GM23248 (cell line): ENCODE measurements at places on chromosomes 13 and 19.
A peak's percentile ranks its signal among the peaks of the same experiment; 100 is the strongest.

DNA sequence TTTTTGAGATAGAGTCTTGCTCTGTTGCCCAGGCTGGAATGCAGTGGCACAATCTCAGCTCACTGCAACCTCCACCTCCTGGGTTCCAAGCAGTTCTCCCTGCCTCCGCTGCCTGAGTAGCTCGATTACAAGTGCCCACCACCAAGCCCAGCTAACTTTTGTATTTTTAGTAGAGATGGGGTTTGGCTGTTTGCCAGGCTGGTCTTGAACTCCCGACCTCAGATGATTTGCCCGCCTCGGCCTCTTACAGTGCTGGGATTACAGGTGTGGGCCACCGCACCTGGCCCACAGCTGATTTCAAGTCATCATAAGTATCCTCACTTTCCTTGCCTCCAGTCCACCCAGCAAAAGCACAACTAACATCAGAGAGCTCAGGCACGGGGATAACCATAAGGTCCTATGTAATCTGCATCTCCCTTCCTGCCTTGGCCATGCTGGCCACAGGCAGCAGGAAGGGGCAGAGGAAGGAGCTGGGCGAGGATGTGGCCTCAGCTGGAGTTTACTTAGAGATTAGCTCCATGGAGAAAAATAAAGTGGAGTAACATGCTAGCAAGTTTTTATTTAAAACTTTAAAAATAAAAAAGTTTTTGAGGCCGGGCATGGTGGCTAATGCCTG is 22.9 kb upstream of the ADGRE1 start:
- DNase-seq: no peak

- peak; percentile 80 for DNase-seq
These were observed 2.1 kb upstream of the PCDH8 start for GRCh38 chr13:52850396-52851136.

DNA sequence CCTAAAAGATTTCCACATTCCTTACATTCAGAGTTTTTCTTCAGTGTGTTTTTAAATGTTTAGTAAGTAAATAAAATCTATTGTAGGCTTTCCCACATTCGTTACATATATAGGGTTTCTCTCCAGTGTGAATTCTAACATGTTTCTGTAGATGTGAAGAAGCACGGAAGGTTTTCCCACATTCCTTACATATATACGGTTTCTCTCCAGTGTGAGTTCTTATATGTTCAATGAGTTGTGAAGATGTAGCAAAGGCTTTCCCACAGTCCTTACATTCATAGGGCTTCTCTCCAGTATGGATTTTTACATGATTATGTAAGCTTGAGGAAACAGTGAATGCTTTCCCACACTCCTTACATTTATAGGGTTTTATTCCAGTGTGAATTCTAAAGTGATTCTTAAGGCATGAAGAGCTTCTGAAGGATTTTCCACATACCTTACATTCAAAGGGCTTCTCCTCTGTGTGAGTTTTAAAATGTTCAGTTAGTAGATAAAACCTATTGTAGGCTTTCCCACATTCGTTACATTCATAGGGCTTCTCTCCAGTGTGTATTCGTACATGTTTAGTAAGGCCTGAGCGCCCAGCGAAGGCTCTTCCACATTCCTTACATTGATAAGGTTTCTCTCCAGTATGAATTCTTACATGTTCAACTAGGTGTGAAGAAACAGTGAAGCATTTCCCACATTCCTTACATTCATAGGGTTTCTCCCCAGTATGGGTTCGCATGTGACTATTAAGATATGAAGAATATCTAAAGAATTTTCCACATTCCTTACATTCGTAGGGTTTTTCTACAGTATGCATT is 18.2 kb downstream of the ZNF121 start:
- peak; percentile 36 for DNase-seq

GRCh38 chr19:30011051-30011578 is 69.1 kb downstream of the URI1 start:
- no peak for DNase-seq

DNA sequence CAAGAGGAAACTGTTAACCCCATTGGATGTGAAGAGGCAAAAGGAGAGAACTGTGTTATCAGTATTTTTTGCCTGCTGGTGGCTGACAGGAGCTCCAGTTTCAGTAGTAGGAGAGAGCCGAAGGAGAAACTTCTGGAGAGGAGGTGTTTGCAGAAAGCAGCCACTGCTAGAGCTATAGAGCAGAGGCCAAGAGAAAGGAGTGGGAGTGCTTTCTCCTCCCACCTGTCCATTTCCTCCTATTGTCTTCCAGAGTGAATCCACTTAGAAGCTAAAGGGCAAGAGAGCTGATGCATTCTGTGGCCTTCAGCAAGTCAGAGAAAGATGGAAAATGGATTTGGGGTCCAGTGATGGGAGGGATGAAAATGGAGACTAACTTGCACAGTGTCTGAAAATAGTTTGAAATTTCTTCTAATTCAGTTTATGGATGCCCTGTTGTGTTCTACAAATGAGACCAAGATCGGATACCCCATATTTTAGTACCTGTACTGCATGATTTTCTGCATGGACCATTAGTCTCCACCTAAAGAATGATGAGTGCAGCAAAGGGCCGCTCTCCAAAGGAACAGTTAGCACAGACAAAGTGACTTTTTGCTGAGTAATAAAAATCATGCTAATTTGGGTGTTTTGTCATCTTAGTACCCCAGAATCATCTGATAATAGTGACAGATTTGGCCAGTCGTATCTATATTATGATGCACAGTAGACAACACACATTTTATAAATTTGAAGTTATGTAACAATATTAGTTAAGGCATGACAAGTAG is 10.7 kb downstream of the HS6ST3 start:
- no peak for DNase-seq

DNA sequence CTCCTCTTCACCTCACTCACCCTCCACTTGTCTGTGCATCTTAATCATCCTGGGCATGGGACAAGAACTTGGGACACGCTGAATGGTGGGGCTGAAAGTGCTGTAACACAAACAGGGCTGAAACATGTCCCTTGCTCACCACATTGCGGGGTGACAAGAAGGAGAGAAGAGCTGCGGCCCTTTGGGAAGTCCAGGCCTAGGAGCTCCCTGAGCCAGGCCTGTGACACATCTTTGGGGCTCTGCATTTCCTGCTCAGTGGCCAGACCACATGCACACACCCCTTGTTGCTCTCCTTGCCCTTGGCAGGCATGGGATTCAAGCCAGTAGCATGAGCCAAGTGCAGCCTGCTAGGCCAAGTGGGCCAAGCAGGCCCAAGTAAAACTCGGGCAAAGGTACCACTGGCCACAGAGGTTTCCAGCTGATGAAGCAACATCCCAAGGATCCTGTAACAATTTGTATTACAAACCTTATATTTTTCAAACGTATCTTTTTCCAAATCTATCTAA is 1384.3 kb upstream of the PCDH20 start:
- DNase-seq: no peak

DNA sequence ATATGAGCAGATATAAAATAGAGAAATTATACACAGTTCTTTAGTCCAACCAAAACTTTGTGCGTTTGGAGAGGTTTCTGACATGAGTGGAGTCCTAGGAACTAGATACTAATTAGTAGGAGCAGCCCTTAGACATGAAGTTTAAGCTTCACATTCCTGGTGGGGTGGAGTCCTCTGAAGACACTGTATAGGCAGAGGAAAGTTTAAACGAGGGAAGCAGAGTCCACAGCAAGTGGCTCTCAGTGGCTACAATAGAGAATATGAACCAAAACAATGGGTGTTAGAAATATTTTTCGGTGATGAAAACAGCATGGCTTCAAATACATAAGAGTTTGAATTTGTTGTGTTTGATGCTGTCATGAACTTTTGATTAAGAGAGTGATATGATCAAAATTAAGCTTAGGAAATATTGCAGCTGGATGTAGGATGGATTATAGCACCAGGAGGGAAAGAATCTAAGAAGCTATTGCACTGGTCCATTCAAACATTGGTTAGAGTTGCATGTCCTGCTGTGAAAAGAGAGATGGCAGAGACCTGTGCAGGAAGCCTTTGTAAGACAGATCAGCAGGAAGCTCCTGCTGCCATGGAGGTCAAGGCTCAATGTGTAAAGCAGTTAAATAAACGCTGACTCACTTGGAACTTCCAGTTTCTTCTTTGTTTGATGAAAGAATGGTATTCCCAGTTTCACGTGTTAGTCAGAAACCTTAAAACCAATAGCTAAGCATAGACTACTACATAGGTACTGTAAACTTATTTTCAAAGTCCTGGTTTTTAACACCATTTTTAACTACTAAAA is 175.2 kb downstream of the TDRD3 start:
- peak; percentile 61 for DNase-seq

DNA sequence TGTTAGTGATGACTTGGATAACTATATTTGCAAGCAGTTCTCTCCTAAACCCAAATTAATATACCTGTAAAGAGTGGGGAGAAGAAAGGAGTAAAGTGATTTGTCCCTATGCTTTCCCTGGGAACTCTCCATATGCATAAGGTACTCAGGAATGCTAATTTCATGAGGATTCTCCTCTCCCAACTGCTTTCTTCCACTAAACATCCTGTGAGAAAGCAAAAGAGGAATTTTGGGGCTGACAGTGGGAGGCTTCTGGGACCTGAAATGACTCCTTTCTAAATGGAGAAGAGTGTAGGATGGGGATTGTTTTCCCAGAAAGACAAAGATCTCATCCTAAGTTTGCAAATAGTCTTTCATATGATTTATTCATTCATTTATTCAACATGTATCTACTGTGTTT is 250.5 kb downstream of the TDRD3 start:
- DNase-seq: no peak

GRCh38 chr19:2546128-2547032 is 70.5 kb downstream of the GADD45B start:
- DNase-seq: no peak

- DNase-seq: peak; percentile 80
These were observed 1.3 kb downstream of the ICAM5 start for GRCh38 chr19:10290876-10291553.

DNA sequence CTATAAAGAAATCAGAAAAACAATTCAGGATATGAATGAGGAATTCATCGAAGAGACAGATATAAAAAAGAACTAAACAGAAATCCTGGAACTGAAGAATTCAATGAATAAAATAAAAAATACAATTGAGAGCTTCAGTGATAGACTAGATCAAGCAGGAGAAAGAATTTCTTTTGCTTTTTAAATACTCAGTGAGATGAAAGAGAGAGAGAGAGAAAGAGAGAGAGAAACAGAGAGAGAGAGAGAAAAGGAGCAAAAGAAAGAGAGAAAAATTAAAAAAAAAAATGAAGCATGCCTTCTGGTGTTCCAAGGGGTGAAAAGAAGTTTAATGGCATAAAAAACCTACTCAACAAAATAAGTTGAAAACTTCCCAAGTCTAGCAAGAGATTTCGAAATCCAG is 22.0 kb upstream of the SLC7A9 start:
- no peak for DNase-seq

- DNase-seq: peak; percentile 51
These were observed 143.3 kb upstream of the IPO5 start for GRCh38 chr13:97810152-97810551.

- peak; percentile 12 for DNase-seq
These were observed 7.1 kb upstream of the WTIP start for GRCh38 chr19:34474233-34474989.

DNA sequence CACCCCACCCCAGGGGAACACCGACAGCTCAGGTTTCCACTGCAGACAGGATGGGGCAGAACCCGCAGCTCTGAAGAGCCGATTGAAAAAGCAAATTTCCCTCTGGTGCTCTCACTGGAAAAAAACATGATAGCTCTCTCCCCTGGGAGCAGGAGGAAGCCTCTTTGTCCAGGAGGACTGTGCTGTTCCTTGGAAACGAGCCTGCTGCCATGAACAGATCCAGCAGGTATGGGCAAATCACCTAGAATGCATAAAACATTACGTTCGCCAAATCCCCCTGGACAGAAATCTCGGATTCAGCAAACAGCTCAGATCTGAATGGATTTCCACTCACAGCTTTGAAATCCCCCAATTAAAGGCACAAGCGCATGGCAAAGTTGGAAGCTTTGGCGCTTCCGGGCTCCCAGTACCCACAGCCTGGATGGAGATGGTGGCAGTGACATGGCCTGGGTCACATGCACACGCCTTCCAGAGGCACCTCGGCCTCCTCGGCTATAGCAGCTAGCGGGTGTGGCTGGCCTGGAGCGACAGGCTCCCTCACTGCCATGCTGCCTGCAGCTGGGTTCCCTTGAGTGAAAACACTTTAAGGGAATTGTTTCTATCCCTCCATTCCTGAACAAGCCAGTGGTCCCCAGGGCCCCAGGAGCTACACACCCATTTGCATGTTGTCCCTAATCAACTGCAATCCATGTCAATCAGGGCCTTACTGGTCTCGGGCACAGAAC is 59.1 kb downstream of the CEBPG start:
- DNase-seq: no peak

DNA sequence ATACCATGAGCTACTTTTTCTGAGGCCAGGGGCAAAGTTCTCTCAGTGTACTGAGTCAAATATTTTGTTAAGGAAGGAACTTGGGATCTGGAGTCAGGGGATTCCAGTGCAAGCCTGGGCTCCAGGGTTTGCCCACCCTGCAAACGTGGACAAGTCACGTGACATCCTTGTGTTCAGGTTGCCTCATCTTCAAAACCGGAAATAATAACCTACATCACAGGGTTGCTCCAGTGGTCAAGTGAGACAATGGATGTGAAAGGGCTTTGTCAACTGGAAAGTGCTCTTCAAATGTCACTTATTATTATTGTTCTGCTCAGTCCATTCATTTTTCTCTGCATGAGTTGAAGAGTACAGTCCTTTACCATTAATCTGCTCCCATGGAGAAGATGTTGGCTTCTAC is 414.9 kb downstream of the COG6 start:
- no peak for DNase-seq

GRCh38 chr13:45413826-45414307 is 4.3 kb downstream of the SLC25A30 start:
- peak; percentile 9 for DNase-seq

GRCh38 chr13:101211261-101211660 is 205.0 kb downstream of the NALCN start:
- DNase-seq: peak; percentile 71

- no peak for DNase-seq
These were observed 65.5 kb downstream of the RASA3 start for GRCh38 chr13:114066956-114067355.

GRCh38 chr19:1608359-1609102 is 3.3 kb upstream of the UQCR11 start:
- peak; percentile 7 for DNase-seq

DNA sequence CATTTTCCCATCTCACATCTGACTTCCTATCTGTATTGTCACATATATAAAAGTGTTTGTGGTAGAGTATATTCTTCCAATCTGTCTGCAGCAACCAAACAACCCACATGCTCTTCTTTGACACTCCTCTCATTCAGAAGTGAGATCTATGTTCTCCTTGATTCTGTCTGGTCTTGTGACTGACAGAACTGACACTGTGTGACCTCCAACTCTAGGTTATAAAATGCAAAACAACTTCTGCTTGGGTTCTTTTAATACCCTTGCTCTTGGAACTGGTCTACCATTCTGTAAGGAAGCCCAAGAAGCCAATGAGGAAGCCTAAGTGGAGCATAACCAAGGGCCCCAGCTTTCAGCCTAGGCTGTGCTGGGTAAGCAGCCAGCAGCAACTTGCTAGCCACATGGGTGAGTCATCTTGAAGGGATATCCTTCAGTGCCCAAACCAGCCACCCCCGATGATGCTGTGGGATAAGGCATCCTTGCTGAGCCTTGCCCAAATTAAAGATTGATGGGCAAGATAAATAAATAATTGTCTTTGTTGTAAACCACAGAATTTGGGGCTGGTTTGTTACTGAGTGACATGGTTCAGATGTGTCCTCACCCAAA is 18.4 kb upstream of the ITM2B start:
- no peak for DNase-seq
